ENCODE measurements at places on chromosomes 12 and 14.

- DNase-seq, result no peak
Measured at GRCh38 chr14:86799244-86799647, 1193.7 kb downstream of the GALC start.

GRCh38 chr14:24361326-24361725, 6.7 kb upstream of the NFATC4 start:
- DNase-seq, result no peak

DNA sequence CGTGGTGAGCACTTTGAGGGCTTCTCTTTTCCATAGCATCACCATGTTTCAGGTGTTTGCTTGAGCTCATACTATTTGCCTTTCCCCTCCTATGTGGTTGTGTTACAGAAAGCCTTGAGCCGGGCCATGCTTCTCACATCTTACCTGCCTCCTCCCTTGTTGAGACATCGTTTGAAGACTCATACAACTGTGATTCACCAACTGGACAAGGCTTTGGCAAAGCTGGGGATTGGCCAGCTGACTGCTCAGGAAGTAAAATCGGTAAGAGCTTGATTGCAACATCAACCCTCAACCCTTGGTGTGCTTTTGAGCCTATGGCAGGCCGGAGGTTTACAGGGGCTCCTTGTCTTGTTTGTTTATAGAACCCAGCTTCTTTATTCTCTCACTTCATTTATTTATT, 8.1 kb downstream of the LETMD1 start:
- no peak for DNase-seq

DNA sequence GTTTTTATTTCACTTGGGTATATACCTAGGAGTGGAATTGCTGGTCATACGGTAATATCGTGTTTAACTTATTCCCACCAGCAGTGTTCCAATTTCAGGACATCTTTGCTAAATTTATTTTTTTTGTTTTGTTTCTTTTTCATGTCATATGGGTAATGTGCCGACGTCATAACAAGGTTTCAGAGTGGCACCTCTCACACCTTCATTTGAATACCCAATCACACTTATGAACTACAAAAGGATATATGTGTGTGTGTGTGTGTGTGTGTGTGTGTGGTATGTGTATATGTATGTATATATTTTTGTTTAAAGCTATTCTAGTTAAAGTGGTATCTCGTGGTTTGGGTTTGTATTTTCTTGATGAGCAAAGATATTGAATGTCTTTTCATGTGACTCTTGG, 12.1 kb downstream of the TRAF3 start:
- DNase-seq, result no peak

GRCh38 chr12:50185970-50186663, 18.9 kb upstream of the CERS5 start:
- DNase-seq, result no peak

DNA sequence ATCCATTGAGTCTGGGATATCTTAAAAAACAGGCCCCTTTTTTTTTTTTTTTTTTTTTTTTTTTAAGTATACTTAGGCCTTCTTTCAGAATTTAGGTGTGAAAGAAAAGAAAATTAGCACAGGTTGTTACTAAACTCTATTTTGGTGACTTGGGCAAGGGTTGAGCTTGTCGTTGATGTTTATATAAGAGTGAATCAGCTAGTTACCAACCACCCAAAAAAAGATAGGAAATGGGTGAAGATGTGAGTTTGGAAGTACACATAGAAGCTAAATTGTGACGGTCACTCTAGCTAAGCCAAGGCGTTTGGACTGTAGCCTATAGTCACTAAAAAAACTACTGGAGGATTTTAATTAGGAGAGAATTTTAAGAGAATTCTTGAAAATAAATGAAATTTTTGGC, 1247.2 kb downstream of the AACS start:
- DNase-seq, result no peak

GRCh38 chr12:15256761-15257160, 35.5 kb upstream of the RERG start:
- no peak for DNase-seq

GRCh38 chr12:104482748-104483147, 26.0 kb downstream of the CHST11 start:
- no peak for DNase-seq

- no peak for DNase-seq
Measured at GRCh38 chr12:57549909-57550640, at the start of gene KIF5A. Gene KIF5A (plus strand): TSS chr12:57550044. CDS start chr12:57550272, 228 bp downstream.

GRCh38 chr12:100170313-100170858, 27.7 kb upstream of the BLTP3B start:
- no peak for DNase-seq

- DNase-seq, result no peak
Measured at GRCh38 chr12:61993734-61994345, 266.4 kb upstream of the USP15 start.

DNA sequence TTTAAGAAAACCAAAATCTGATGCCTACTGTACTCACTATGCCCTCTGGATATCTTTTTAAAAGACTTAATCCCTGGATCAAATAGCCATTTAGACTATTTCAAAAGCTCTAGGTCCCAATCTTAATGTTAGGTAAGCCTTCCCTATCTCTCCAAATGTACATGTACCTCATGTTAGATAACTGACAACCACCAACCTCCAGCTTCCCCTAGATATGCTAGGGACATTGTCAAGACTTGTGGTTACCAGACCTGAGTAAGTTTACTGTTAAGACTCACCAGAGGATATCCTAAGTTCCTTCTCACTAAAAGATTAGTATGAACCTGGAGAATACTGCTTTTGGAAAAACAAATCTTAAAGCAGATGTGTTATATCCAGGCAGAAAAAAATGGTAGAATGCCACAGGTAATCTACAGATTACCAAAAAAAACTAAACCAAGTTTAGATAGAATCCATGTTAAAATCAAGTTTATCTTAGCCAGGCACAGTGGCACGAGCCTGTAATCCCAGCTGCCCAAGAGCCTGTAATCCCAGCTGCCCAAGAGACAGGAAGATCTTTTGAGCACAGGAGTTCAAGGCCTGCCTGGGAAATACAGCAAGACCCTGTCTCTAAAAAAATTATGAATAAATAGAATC, 9.7 kb downstream of the NAP1L1 start:
- no peak for DNase-seq

- DNase-seq, result no peak
Measured at GRCh38 chr12:2653461-2653965, 141.3 kb upstream of the FKBP4 start.

DNA sequence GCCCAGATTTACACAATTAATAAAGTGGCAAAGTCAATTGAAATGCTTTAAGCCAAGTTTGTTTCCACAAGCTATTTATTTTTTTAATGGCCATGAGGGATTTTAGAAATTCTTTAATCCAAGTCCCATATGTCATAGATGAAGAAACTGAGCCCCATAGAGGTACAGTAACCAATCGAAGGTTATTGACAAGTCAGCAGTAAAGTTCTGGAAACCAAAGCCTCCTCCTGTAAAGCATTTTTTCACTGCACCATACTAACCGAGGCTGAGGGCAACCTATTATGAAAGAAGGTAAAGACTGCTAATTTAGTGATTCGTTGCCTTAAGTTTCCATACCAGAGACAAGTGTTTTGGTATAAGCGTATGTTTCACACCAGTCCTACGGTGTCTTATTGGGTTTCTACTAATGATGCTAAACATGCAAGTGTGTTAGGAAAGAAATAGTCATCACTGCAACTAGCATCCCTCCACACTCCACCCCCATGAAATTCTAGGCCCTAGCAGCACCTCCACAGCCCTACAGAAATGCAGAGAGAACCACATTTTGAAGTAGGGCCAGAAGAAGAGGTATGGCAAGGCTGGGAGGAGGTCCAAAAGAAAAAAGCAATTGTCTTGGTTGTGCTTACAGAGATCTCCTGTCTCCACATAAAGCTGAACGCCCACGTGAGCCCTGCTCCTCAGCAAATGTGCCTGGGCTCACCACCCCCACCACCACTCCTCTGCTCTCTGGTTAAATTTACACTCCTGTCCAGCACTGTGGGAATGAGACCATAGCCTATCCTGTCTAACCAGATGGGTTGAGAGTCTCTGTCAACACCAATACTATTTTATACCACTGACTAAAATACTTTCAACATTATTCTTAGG, 271.1 kb upstream of the G2E3 start:
- DNase-seq, result no peak

DNA sequence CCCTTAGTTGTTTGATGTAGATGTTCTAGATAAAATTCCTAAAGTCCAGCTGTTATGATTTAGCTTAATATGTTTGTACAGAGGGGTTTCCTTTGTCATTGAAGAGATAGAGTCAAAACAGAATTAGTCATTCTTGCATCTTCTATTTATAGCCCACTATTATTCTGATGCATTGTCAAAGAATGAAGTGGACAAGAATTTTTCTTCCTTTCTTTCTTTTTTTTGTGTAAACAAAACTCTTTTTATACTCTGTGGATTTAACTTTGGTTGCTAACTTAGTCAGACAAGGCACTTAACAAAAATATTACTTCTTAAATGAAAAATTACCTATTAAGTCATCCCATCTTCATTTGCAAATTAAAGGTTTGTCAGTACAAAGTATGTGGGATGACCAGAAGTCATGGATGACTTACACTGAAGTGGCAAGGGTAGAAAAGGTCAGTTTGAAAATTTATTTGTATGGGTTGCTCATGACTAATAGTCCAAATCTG, 215.6 kb upstream of the DDHD1 start:
- DNase-seq, result no peak

GRCh38 chr12:6461401-6462233, 8.9 kb downstream of the VAMP1 start:
- peak; percentile 53 for DNase-seq

DNA sequence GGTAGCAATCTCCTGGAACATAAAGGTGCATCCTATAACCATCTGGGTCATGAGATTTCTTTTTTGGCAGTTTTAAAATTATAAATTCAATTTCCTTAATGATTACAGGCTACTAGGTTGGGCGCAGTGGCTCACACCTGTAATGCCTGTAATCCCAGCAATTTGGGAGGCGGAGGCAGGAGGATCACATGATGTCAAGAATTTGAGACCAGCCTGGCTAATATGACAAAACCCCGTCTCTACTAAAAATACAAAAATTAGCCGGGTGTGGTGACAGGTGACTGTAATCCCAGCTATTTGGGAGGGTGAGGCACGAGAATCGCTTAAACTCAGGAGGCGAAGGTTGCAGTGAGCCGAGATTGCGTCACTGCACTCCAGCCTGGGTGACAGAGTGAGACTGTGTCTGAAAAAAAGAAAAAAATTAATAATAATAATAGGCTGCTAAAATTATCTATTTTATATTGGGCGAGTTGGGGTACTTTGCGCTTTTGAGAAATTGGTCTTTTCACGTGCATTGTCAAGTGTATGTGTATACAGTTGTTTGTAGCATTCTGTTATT, 17.2 kb upstream of the ARF6 start:
- no peak for DNase-seq

- peak; percentile 44 for DNase-seq
Measured at GRCh38 chr12:47773062-47773857, at the start of gene SLC48A1. Gene SLC48A1 (plus strand): TSS chr12:47773238. CDS start chr12:47773305, 67 bp downstream.

DNA sequence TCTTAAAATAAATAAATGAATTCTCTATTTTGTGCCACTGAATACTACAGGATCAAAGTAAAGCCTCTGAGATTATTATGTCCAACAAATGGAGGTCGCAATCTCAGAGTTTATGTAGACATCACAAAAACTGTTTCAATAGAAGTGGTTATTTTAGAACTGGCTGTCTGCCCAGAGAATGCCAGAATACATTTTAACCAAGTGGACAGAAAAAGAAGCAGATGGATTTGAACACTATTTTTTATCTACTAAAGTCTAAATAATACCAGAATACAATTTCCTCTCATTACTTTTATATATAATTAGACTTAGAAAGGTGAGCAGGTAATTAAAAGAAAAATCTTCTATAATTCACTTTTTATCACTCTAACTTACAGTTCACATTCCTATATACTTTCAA, 118.3 kb downstream of the MED13L start:
- DNase-seq, result no peak

- DNase-seq, result no peak
Measured at GRCh38 chr12:103654816-103655215, 67.7 kb downstream of the STAB2 start.

DNA sequence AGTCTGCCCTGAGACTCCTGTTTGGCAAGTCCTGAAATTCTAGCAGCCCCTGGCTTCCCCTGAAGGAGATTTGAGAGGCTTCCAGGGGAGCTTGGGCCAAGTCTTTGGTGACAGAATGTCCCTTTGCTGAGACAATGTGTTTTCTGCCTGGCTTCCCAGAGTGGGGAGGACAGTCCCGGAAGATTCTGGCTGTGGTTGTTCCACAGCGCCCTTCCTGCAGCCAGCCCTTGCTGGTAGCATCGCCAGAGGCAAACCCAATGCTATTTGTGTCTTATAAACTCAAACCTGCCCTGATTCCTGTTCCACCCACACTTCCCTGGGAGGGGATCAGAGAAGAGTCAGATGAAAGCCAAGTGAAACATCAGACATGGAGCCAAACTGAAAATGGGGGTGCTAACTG, 56.4 kb upstream of the OAS1 start:
- no peak for DNase-seq

- no peak for DNase-seq
Measured at GRCh38 chr12:92509156-92509738, 193.5 kb upstream of the PLEKHG7 start.

Measured in stimulated activated CD8-positive, alpha-beta memory T cell treated with anti-CD3 and anti-CD28 coated beads, Interleukin-4, amount 100 ng/mL, for 1 hour (primary cell).